ENCODE measurements at places on chromosomes 5 and 9.

- no peak for DNase-seq
Observed at GRCh38 chr9:107644733-107645463, 155.3 kb upstream of the KLF4 start.

- peak; percentile 75 for DNase-seq
Observed at GRCh38 chr5:131514316-131515283, 120.4 kb downstream of the RAPGEF6 start.

DNA sequence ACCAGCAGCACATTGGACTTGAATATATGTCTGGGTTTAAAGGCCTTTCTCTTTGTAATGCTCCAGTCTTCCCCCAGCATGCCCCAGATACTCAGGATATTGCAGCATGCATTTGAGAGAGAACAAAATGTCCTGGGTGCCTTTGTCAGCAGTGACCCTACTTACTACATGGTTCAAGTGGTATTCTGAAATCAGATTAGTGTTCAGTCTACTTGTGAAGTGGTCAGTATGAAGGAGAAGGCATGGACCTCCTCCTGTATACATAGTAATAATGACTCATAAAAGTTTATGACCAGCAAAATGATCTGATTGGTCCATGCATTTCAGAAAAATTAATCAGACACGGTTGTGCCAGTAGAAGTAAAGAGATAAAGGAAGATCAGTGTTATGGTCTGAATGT, 25.4 kb downstream of the GPR21 start:
- DNase-seq, result no peak

- DNase-seq, result no peak
Observed at GRCh38 chr9:26210338-26210851, 532.2 kb upstream of the TUSC1 start.

DNA sequence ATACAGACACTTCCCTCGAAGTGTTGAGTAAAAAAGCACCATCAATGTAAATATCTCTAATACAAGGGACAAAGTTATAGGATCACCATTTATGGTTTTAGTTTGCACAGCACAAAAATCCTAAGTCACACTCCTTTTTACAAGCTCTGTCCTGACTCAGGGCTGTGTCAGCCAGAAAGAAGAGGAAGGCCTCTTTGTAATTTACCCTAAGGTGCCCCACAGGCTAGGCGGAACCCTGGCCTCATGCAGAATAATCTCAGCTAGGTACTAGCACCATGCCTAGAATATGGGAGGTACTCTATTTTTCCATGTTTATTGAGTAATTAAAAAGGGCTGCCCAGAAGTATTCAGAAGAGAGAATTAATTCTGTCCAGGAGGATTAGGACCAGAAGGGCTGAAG, 36.9 kb downstream of the HAVCR1 start:
- DNase-seq, result no peak

DNA sequence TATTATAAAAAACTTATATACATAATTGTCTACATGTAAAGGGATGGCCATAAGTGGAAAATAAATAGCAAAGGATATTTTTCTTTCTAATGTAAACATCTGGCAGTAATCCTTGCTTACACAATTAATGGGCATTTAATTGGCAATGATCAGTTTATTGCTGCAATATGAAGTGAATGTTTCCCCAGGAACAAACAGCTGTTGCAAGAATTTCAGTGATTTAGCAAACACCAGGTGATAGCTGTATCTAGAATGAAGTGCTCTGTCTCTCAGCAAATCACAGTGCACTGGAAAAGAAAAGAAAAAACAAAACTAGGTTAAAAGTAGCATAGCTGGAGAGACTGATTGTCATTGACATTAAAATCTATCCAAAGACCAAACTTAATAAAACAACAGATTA, 594.5 kb upstream of the ARRDC3 start:
- DNase-seq, result no peak

- no peak for DNase-seq
Observed at GRCh38 chr9:106771608-106772007, 91.4 kb upstream of the ZNF462 start.
